Activated CD4-positive, alpha-beta T cell treated with anti-CD3 and anti-CD28 coated beads, Interleukin-2, amount 50 U/mL, for 24 hours (primary cell): ENCODE measurements at places on chromosomes 5 and 9.
A peak's percentile ranks its signal among the peaks of the same experiment; 100 is the strongest.

DNA sequence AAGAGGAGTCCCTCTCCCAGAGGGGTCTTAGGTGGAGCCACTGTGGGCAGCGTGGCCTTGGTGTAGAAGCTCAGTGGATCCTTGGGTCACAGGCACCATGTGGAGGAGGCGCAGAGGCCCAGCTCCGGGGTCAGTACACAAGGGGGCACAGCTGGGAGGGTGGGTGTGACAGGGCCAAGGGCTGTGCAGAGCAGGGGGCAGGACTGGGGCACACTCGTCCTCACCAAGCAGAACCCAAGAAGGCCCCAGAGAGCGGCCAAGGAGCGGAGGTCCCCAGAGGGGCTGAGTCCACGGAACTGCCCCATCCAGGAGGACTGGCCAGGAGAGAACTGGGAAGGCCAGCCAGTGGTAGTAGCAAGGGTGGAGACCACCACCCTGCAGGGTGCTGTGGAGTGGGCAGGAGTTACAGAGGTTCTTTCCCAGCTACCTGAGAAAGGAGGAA lies 2.5 kb upstream of the LPCAT1 start:
- no peak for DNase-seq

GRCh38 chr5:91132550-91132949 lies 250.6 kb downstream of the ARRDC3 start:
- no peak for DNase-seq

DNA sequence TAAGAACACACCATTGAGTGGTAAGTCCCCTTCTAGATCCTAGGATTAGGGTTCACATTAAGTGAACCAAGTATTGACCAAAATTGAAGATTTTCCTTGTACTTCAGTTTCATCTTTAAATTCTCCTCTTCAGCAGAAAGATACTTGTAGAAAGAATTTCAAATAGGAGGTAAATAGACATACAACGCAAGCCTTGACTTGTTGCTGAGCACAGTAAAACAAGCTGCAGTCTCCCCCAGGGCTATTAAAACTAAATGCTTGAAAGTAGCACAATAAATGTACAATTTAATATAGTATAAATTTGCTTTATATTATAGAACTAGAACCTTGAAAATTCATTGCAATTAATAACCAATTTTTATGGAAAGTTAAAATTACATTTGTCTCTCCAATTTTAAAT lies 170.1 kb upstream of the TARS1 start:
- DNase-seq, result no peak

DNA sequence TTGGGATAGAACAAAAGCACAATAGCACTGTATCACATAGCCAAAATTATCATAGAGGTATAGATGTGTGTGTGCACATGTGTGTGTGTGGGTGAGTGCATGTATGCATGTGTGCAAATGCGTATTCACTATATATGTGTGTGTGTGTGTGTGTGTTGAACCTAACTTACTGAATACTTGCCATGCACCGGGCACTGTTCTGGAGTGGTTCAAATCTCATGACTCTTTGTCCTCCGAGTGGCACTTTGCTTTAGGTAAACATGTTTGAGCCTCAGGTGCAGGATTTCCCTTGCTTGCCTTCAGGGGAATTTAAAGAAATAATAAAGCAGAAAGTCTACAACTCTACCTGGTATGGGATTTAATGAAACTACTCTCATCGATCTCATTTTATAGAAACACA lies 183.5 kb upstream of the GDNF start:
- no peak for DNase-seq

DNA sequence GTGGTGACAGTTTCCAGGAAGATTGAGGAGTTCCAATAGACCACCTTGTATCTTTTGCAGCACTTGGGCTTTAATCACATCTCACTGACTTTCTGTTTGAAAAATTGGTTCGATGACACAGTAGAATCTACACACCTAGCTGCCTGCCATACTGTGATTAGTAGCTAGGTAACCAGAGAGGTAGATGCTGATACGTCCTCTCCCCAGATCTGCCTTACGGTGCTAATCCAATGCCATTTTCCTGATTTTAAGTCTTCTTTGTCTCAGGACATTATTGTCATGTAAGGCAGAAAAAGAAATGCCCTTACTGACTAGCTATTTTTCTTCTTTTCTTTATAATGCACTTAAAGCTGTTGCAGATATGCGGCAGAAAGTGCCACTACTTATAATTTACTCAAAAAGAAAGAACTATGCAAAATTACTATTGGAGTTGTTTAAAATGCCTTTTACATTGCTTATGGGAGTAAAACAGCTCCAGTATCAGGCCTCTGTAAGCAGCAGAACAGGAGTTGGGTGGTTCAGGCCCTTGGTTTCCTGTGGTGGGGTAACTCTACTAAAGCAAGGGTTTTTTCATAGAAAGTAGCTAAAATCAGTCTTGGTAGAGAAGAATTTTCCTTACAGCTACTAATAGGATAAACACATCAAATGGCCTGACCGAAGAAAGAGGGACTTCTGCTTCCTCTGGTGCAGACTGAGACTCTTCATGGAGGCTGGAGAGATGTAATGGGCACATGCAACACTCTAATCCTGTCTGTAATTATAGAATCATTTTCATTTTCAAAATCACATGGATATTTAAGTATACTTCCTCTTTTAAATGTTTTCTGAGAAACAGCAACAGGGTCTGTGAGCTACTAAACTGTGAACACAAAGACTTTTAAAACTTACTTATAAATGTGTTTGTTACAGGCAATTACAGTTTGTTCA lies 177.2 kb downstream of the MAPKAP1 start:
- DNase-seq, result no peak

DNA sequence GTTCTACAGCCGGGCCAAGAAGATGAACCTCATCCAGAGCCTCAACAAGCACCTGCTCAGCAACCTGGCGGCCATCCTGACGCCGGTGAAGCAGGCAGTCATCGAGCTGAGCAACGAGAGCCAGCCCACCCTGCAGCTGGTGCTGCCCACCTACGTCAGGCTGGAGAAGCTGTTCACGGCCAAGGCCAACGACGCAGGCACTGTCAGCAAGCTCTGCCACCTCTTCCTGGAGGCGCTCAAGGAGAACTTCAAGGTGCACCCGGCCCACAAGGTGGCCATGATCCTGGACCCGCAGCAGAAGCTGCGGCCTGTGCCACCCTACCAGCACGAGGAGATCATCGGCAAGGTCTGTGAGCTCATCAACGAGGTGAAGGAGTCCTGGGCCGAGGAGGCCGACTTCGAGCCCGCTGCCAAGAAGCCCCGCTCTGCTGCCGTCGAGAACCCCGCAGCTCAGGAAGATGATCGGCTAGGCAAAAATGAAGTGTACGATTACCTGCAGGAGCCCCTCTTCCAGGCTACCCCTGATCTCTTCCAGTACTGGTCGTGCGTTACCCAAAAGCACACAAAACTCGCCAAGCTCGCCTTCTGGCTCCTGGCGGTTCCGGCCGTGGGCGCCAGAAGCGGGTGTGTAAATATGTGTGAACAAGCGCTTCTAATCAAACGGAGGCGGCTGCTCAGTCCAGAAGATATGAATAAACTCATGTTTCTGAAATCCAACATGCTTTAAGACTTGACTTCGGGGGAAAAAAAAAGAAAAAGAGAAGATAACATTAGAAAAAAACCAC lies 28.5 kb downstream of the AMBP start:
- no peak for DNase-seq

DNA sequence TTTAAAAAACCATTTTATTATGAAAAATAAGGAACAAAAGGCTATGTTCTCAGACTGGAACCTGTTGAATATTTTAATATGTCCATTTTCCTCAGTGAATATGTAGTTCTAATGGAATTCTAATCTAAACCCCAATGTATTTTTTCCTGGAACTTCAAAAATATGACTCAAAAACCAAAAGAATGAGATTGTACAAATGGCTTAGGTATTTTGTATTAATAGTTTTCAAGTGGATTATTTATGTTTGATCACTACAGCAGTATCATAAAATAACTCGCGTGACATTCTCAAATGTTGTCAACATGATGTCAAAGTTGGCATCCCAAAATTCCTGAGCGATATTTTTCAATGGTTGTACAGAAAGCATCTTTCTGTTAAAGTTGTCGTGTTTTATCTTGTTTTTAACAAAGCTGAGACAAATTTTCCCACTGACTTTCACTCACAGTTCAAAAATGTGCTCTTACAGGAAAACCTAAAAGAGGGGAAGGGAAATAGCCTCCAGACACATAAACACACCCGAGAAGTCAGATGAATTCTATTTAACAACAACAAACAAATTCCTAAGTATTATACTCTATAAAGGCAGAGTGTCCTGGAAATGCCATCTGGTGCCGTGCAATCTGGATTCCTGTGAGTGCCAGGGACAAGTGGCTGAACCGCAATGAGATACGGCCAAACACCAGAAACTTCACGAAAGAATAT lies 68.1 kb upstream of the TAS2R1 start:
- no peak for DNase-seq

- DNase-seq, result no peak
These were observed 230.2 kb downstream of the IRX1 start for GRCh38 chr5:3825531-3826451.

GRCh38 chr5:13976867-13977830 lies 32.7 kb upstream of the DNAH5 start:
- DNase-seq, result no peak

DNA sequence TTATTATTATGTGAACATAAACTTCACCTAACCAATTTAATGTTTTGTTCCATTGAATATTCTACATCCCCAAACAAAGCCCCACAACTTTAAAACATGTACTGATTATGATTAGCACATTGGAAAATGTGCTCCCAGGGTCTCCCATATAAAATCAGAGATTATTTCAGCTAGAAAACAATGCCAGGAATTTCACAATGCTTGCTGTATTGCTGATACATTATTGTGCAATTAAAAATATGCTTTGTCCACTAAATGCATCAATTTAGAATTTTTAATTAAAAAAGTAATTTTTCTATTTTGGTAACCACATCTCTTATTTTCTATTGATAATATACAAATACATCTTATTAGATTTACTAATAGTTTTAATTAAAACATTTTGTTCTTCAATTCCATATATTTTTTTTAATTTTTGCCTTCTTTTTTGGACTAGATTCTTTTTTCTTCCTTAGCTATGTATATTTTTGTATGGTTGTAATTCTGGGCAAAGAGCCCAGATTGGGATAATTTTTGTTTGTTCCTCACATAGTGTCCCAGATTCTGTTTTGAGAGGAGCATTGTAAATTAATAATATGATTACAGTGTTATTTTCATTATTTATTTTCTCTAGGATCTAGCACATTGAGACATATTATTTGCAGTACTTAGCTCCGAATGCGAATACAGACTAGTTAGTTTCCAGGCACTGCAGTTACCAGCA lies 241.5 kb upstream of the CDH18 start:
- no peak for DNase-seq

GRCh38 chr9:125180876-125181275 lies 8.7 kb downstream of the PPP6C start:
- DNase-seq, result no peak

DNA sequence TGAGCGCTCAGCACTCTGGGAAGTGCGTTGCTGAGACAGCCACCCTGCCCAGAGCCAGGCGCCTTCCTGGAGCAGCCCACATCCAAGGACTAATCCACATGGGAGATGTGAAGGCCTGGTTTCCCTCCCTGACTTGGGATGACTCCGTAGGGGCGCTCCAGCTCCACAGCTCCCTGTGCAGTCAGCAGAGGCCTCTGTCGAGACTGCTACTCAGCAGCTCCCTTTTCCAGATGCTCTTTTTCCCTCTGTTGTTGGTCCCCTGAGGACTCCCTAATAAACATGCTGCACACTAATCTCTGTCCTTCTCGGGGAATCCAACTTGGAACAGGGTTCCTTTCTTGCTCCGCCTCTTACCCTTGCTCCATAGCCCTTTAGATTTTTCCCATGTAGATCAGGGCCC lies 237.3 kb downstream of the ZSWIM6 start:
- no peak for DNase-seq

- DNase-seq, result no peak
These were observed 145.7 kb upstream of the KLF4 start for GRCh38 chr9:107635101-107635802.

GRCh38 chr9:129907201-129907600 lies 71.9 kb downstream of the USP20 start:
- no peak for DNase-seq

DNA sequence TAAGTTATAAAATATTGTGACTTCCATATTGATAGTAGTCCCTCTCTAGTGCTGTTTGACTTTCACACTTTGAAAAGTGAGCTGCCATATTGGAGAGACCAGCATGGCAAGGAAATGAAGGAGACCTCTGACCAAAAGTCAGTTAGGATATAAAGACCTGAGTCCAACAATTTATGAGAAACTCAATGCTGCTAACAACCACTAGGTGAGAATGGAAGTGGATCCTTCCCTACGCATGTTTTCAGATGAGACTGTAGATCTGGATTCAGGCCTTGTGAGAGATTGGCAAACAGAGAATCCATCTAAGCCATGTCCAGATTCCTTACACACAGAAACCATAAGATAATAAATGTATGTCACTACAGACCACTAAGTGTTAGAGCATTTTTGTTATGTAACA lies 81.6 kb downstream of the CTNND2 start:
- DNase-seq, result no peak

DNA sequence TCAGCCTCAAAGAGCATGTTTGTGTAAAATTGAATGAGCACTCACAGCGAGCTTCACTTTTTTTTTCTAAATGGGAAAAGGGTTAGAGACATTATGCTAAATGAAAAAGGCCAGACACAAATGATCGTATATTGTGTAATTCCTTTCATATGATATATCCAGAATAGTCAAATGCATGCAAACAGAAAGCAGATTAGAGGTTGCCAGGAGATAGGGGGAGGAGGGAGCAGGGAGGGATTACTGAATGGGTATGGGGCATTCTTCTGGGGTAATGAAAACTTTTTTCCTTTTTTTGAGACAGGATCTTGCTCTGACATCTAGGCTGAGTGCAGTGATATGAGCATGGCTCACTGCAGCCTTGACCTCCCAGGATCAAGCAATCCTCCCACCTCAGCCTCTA lies 47.1 kb downstream of the DMAC1 start:
- no peak for DNase-seq

GRCh38 chr5:77449981-77450380 lies 42.1 kb downstream of the WDR41 start:
- no peak for DNase-seq

GRCh38 chr9:99823681-99824377 lies 2.1 kb downstream of the NR4A3 start:
- peak; percentile 70 for DNase-seq

DNA sequence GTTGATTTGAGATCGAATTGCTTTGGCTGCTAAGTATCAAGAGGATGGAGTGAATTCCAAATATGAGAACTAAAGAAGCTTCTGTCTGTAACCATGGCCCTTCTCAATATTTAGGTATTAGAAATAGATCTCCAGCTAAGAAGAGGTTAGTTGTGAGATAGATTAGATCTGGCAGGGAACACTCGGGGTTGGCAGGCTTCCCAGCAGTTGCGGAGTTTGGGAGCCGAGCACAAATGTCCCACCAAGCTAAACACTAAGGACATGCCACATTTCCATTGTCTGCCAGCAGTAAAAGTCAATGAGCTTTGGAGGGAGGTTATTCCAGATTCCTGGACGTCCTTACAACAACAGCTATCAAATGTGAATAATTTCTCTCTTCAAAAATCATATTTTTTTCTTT lies 85.8 kb downstream of the TAF11L14 start:
- no peak for DNase-seq

DNA sequence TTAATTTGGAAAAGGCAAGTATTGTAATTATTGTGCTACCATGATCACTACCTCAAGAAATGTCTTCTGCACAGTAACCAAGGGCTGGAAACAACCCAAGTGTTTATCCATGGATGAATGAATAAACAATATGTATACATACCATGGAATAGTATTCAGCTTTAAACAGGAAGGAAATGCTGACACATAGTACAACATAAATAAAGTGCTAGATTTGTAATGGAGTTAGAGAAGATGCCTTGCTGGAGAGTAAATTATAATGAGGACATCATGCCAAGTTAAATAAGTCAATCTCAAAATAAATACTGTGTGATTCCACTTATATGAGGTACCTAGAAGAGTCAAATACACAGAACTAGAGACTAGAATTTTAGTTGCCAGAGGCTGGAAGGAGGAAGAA lies 160.0 kb downstream of the CCDC192 start:
- DNase-seq, result no peak
